A172 (cell line): ENCODE measurements at places on chromosomes 1 and 21.

DNA sequence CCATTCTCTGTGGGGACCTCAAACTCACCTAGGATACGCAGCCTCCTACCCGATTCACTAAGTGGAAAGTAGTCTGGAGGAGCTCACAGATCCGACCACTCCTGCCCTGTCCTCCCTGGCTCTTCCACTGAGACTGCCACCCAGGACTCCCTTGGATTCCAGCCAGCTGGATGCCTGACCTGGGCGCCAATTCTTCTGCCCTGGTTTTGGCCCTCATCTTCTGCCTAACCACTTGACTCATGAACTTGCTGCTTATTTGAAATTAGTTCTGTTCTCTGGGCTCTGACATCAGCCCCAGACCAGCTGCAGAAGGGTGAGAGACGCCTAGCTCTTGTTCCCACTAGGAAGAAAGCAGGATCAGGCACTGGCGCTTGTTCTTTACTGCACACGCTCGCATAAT, 48.9 kb downstream of the SLC35D1 start:
- DNase-seq = no peak

DNA sequence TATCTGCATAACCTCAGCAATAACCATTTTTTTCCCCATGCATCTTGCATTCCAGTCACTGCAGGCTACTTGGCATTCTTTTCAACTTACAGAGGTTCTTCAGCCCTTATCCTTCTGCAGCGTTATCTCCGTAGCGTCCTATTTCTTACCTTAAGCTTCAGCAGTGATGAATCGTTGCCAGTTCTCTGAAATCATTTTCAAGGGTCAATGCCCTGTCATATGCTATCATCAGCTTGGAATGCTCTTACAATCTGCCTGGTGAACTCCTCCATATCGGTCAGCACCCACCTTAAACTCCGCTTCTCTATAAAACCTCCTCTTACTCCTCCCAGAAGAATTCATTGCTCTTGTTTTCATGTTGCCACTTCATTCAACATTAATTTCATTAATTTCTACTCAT, 105.1 kb upstream of the DPH5 start:
- DNase-seq = peak; percentile 82

DNA sequence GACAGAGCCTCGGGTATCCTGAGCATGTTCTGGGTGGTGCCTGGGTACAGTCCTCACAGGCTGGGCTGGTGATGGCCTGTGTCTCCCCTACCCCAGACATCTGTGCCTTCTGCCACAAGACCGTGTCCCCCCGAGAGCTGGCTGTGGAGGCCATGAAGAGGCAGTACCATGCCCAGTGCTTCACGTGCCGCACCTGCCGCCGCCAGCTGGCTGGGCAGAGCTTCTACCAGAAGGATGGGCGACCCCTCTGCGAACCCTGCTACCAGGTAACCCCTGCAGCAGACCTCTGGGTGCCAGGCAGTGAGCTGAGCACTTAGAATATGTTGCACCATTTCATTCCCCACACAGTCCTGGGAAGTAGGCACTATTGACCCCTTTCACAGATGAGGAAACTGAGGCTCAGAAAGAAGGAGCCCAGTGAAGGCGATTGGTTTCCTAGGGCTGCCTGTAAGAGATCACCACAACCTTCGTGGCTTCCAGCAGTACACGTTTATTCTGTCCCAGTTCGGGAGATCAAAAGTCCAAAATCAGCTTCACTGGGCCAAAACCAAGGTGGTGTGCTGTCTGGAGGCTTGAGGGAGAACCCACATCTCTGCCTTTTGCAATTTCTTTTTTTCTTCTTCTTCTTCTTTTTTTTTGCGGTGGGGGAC, 11.8 kb downstream of the FBLIM1 start:
- DNase-seq = no peak

GRCh38 chr21:41752231-41752681, 14.6 kb downstream of the RIPK4 start:
- peak; percentile 97 for DNase-seq

DNA sequence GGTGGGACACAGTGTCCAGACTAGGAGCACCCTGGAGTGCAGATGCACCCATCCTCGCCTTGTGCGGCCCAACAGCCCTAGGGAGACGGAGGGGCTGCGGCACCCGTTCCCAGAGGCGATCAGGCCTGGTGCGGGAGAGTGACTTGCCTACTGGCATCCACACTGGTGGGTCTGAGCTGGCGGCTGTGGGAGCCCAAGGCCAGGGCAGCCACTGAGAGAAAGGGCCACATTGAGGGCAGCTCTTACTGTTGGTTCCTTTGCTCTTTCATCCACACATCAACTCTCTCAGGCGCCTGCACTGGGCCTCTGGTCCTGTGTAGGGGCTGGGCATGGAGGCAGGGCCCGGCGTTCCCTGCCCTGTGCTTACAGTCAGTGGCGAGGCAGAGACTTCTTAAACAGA, 8.6 kb downstream of the PODN start:
- DNase-seq = no peak

GRCh38 chr1:30905916-30906620, 2.5 kb downstream of the SDC3 start:
- no peak for DNase-seq

DNA sequence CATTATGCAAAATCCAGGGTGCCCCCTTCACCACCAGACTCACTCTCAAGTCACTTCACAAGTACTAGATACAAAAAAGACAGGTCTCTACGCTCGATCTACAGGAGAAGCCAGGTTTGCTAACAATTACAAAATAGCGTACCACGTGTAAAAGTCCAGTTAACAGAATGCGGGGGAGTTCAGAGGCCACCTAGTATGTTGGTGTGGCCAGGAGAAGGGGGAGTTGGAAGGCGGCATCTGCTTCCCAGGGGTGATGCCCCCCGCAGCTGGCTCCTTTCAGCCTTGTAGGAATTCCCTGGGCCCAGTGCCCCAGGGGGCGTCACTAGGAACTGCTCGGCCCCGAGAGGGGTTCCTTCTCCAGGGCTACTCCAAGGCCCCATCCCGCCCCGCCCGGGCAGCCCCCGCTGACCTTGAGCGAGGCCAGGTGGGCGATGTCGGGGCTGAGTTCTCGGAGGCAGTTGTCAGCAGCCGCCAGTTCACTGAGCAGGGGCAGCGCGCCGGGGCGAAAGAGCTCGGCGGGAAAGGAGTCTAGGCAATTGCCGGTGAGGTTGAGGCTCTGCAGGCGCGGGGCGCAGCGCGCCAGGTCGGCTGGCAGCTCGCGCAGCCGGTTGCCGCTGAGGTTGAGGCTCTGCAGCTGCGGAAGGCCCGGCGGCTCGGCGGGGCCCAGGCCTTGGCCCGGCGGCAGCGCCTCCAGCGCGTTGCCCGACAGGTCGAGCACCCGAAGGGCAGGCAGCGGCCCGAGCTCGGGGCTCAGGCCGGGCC, 664 bp downstream of the LRRC47 start:
- DNase-seq = no peak

DNA sequence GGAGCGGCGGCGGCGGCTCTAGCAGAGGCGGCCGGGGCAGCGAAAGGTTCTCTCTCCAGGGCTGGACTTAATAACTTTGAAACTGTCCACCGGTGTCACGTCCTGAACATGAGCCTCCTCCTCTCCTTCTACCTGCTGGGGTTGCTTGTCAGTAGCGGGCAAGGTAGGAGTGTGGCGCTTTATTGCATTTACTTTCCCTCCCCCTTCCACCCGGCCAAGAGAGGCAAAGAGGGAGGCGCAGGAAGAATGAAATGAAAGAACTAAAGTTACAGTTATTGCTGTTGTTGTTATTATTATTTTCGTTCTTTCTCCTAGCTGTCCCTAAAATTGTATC, 214 bp downstream of the NCAM2 start:
- DNase-seq = no peak

GRCh38 chr1:165119086-165119485, 237.4 kb downstream of the LMX1A start:
- DNase-seq = no peak

GRCh38 chr1:17678011-17678410, 77.1 kb upstream of the ACTL8 start:
- DNase-seq = no peak

DNA sequence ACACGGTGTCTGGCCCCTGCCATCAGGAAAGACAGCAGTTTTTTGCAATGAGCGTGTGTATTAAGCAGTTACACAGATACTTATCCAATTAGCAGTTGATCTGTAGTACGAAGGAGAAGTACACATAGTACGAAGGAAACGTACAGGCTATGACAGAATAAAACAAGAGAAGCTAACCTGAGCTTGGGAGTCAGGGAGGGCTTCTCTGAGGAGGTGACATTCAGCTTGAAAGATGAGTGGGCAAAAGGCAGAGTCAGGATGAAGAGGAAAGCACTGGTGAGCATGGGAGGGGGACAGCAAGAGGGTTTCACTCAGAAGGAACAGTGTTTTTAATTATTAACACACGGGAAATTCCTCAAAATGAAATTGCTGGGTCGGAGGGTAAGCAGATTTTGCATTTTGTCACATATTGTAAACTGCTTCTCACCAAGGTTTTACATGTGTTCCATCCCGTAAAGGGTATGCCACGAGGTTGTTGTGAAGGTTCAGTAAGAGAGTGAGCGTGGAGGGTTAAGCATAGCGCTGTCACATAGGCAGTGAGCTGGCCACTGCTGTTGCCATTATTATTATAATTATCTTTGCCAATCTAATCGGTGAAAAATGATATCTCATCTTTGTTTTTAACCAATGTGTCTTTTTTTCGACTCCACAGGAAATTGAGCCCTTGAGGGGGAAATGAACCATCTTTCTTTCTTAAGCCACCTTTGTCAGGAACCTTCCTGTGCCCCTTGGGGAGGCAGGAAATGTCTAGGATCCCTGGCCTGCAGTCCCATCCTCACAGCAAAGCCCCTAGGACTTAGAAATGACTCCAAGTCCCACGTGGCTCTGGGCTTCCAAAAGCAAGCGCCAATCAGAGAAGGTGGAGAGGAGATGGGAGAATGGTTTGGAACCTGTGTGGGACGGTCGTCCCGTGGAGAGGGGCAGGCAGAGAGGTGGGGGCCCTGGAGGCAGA, 47.3 kb upstream of the POU3F1 start:
- no peak for DNase-seq

DNA sequence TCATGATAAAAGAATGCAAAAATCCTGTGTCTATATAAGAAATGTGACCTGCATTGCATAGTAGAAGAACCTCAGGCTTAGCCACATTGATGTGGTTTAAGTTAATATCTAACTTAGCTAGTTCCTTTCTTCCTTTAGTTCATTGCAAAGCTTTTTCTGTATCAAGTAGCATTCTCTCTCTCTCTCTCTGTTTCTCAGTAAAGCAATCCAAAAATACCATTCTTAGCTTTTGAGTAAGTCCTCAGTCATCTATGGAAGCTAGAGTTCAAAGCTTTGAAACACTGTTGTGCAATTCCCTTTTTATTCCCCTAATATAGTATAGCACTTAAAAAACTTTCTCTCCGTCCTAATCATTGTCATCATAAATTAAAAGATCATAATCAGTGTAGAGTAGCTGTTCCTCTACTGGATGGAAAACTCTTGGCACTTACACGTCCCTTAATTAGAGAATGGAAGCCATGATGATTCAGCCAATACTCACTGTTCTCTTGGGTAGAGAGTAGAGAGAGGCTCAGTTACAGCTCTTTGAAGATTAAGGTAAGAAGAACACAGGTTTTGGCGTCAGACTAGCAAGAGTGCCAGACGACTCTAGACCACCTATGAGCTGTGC, 350.3 kb upstream of the LYPLAL1 start:
- DNase-seq = peak; percentile 51

DNA sequence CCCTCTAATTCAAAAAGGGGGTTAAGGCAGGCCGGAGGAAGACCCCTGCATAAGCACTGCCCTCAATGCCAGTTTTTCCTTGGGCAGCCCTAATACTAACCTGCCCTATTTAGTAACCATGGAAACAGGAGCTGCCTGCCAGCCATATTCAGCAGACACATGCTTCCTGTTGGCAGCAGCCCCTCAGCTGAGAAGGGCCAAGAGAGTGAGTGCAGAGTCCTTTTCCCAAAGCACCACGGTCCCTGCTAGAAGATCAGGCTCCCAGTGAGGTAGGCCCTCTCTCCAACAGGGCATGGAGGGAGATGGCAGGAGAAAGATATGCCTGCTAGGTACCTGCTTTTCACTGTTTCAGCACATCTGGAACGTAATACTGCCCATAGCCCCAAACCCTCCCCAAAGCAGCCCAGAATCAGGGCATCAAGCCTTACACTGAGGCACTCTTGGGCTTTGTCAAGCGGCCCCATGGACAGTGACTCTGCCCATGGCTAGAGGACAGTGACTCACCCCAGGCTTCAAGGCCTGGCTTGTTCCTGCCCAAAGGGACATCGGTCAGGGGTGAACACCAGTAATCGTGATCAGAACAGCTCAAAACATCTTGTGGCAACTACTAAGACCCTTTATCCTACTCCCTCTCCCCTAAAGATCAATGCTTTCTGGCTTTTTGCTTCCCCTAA, 64.5 kb downstream of the BCAR3 start:
- no peak for DNase-seq

DNA sequence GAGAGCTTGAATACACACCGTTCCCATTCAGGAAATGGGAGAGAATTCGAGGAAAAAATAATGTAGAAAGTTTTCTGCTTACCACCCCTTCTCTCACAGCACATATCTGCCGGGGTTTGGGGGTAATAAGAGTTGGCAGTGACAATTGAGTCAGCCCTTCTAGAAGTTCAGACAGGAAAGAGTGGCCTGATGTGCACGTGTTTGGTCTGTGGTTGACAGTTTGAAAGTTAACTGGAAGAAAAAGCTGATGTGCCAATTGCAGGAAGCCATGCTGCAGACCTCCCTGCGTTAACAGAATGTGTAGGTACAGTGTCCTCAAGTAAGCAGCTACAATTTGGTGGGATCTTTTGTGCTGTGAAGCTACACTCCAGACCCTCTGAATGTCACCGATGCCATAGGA, 50.9 kb downstream of the DHX9 start:
- no peak for DNase-seq

DNA sequence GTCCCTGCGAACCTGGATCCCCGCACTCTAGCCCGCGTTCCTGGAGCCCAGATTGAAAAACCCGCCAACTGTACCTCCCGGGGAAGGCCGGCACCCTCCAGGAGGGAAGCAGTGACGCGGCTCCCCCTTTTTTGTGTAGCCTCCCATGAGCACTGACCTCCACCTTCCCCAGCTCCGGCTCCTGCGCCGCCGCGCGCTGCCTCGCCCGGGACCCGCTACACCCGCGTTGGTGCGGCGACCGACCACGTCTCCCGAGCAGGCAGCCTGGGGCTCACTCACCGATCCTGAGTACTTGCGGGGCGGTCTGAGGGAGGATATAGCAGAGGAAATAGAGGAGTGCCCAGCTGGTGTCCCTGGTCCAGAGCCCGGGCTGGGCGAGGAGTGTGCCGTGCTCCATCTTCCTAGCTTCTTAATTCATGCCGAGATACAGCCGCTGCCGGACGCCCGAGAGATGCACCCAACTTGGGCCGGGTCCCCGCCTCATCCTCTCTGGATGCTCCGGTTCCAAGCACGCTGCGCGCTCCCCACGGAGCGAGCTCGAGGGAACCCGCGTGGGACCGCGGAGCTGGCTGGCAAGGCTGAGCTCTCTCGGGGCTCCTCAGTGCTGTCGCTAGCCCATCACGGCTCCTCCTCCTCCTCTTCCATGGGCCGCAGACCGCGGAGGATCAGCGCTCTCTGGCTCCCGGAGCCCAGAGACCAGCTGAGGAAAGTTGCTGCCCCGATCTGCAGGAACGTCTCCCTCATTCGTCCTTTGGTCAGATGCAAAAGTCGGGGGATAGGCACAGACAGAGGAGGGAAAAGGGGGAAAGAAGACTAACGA, 482 bp downstream of the GRIK1 start:
- DNase-seq = no peak

- DNase-seq = no peak
Measured at GRCh38 chr21:43940329-43941050, 71.6 kb upstream of the TRAPPC10 start.
